T1000 (cell line): ENCODE measurements at places on chromosomes 4 and X.

- DNase-seq, result no peak
These were observed 45.2 kb downstream of the ANXA5 start for GRCh38 chr4:121651597-121651996.

DNA sequence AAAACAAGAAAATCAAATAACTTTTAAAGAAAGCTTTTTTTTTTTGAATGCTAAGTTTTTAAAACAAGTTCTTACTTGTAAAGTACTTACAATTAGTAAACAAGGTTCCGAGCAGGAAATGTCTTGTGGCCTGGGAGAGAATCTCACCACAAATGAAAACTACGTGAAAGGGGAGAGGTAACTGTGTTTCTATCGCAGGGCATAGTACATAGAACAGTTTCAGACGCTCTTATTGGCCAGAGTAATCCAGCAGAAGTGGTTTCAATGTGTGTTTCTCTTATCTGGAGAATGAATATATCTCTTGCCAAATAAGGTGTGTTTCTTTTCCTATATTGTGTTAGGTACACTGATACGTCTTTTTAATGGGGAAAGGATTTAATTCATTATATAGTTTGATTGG, at the start of gene PLAC8:
PLAC8 (minus strand) TSS at position 154 of the 400 bp plus-strand sequence. CDS start 6,808 bp downstream, outside the sequence.
- DNase-seq, result no peak

GRCh38 chrX:153766871-153767673, 3.0 kb downstream of the PLXNB3 start:
- DNase-seq, result no peak

DNA sequence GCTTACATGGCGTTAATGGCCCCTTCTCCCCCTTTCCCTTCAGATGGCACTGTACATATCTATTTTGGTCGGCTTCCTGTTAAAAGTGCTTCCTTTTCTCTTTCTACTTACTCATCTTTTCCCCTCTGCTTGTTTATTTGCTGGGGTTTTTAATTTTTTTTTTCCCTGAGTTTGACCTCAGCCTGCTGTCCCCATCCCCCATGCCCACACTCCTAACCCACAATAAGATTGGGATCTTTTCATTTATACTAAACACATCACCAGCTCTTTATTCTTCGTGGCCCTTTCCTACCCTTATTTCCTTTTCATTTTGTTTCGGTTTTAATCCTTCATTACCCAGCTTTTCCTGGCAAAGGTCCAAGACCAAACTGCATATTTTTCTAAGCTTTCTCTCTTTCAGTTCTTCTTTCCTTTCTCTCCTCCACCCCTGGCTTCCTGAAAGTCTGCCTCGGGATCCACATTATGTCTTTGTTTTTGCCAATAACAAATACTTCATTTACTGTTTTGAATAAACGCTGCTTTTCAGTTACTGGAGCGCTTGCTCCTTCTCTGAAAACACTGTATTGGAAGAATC, 152.0 kb upstream of the USP9X start:
- DNase-seq, result no peak

GRCh38 chr4:54961357-54961975, 163.9 kb downstream of the KDR start:
- DNase-seq, result no peak

- no peak for DNase-seq
These were observed 26.2 kb downstream of the DLG3 start for GRCh38 chrX:70470850-70471289.

GRCh38 chr4:103773691-103774231, 54.0 kb upstream of the TACR3 start:
- no peak for DNase-seq

- DNase-seq, result no peak
These were observed 236.8 kb downstream of the ARHGAP10 start for GRCh38 chr4:147968641-147969040.

GRCh38 chrX:133287860-133288259, 69.7 kb upstream of the TFDP3 start:
- no peak for DNase-seq
